ENCODE measurements at places on chromosomes 5 and 9.

- DNase-seq, result no peak
Measured at GRCh38 chr9:129464972-129465833, 155.7 kb downstream of the C9orf50 start.

- no peak for DNase-seq
Measured at GRCh38 chr5:131214609-131215227, 44.0 kb downstream of the LYRM7 start.

- DNase-seq, result no peak
Measured at GRCh38 chr9:8494571-8494970, 695.0 kb upstream of the DMAC1 start.

DNA sequence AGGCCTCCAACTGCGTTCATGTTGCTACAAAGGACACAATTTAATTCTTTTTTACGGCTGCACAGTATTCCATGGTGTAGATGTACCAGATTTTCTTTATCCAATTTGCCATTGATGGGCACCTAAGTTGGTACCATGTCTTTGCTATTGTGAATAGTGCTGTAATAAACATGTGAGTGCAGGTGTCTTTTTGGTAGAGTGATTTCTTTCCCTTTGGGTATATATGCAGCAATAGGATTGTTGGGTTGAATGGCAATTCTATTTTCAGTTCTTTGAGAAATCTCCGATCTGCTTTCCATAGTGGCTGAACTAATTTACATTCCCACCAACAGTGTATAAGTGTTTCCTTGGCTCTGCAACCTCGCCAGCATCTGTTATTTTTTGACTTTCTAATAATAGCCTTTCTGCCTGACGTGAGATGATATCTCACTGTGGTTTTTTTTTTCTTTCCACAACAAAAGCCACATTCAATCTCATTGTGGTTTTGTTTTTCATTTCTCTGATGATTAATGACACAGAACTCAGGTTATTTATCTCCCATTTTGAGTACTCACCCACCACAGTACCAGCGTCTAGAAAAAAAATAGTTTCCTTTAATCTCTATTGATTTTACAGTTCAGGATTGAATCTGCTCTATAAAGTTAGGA lies 21.9 kb downstream of the ARRDC3 start:
- no peak for DNase-seq

GRCh38 chr5:143258559-143259253 lies 144.8 kb downstream of the NR3C1 start:
- DNase-seq, result no peak

DNA sequence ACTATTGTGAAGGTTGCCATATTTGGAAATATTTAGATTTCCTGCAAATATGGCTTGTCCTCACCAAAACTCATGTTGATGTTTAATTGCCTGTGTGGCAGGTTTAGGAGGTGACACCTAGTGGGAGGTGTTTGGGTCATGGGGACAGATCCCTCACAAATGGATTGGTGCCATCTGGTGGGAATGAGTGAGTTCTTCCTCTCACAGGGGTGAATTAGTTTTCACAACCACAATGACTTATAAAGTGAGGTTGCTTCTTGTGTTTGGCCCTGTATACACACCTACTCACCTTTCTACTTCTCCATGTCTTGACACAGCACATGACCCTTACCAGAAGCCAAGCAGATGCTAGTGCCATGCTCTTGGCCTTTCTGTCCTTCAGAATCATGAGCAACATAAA lies 41.1 kb downstream of the ISOC1 start:
- DNase-seq, result no peak

GRCh38 chr9:91775011-91775707 lies 174.9 kb downstream of the ROR2 start:
- DNase-seq, result no peak

- DNase-seq, result no peak
Measured at GRCh38 chr5:135543001-135543484, 7.3 kb upstream of the NEUROG1 start.

- no peak for DNase-seq
Measured at GRCh38 chr9:120737416-120738165, 23.3 kb upstream of the MEGF9 start.

DNA sequence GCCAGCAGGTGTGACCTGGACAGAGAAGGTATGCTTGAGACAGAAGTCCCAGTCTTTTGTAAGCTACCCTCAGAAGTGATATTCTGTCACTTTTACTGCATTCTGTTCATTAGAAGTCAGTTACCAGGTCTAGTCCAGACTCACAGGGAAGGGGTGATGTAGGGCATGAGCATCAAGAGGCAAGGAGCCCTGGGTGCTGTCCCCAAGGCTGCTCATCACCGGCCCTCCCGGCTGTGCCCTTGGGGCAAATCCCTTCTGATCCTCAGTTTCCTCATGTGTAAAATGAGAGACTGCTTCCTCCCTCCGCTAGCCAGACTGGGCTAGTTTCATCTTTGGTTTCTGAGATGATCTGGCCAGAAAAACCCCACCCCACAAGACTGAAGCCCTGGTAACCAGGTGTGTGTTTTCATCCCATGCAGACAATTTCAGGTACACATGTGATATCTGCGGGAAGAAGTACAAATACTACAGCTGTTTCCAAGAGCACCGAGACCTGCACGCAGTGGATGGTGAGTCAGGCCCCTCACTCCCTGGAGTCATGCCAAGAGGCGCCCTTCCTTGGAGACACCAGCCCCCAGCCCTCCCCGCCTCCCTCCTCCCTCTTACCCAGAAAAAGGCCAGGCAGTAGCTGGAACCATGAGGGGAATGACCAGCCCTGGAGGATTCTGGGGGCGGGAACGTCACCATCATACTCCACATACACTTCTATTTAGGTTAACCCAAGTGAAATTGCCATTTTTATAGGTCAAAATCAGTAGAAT lies 71.0 kb downstream of the AMBP start:
- DNase-seq, result no peak

DNA sequence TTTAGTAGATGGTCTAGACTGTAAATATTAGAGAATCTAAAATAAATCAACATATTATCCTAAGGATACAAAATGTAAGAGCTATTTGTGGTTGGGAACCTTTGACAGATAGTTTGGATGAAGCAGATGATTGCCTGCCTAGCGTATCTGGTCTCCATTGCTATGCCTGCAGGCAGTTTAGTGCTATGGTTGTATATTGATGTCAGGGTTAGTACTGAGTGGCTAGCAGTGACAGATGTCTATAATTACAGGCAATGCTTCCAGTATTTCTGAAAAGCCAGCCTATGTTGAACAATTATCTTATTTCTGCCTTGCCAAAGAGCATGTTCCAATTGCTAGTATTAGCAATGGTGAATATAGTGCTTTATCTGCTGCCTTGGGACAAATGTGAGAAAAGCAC lies 151.3 kb upstream of the TLX3 start:
- DNase-seq, result no peak

- no peak for DNase-seq
Measured at GRCh38 chr5:1881098-1881572, 1.6 kb downstream of the IRX4 start.

DNA sequence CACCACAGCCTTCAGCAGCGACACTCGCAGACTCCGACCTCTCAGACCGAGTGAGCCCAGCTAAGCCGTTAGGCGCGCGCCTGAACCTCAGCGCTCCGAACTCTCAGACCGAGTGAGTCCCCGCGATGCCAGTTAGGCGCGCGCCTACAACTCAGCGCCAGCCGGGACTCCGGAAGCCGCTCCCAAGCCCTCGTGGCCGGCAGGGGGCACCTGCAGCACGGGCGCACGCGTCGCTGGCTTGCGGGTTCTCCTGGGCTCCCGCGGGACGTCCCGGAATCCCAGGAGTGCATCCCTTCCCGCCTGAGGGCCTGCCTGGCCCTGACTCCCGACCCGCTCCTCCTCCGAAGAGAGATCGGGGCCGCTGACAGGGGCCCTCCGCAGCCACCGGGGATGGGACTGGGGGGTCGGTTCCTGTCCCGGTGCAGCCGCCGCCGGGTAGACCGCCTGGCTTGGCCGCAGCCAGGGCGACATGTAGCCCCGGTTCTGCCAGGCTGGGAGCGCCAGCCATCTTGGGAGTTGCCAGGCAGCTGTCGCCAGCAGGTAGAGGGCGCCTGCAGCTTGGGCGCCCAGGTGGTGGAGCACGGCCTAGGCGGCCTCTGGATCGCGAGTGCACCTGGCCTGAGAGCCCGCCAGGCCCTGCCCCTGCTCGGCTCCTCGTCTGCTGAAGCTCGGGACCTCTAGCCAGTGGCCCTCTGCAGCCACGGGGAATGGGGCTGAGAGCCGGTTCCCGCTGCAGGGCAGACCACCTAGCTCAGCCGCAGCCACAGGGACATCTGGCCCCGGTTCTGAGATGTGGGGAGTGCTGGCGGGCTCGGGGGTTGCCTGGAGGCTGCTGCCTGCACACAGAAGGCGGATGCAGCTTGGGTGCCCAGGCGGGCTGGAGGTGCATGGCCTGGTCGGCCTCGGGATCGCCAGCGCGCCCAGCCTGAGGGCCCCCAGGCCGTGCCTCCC lies at the start of gene ANKRD18A:
Gene ANKRD18A, minus strand, starts transcription at position 114 of the 951 bp plus-strand sequence. CDS start 311 bp downstream, outside the sequence.
- DNase-seq, result no peak

DNA sequence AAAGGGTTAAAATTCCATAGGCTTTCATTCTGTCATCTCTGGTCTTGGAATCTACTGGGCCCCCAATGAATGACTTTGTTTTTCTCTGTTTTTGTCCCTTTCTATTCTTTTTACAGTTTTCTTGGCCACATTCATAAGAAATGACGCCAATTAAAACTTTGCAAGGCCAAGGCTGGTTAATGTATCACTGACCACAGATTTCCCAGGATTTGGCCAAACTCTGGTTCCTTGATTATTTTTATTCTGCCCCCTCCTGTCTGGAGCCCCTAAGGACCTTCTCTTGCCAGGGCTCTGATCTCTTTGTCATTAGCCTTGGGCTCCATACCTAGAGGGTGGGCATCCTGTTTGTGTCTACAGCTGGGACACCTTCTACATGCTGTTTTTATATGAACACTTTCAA lies 388.9 kb upstream of the PAPPA start:
- DNase-seq, result no peak

- no peak for DNase-seq
Measured at GRCh38 chr5:79074641-79075040, 5.1 kb downstream of the BHMT2 start.

DNA sequence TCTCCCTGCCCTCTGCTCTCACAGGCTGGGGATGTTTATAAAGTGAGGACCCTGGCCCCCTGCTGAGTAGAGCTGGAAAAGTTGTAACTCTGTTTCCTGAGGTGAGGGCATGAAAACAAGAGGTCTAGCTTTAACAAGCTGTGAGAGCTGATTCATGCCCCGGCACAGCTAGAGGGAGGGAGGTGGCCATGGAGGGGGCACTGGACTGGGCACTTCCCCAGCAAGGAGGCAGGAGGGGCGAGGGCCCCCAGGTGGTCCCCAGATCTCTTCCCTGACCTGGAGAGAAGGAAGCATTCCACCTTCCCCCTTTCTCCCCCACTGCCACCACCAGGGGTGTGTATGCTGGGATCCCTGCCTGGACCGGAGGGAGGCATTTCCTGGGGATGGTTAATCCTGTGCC lies at the start of gene MSMP:
Gene MSMP, minus strand, starts transcription at position 13 of the 400 bp plus-strand sequence. CDS start 147 bp downstream, outside the sequence.
- DNase-seq, result no peak

DNA sequence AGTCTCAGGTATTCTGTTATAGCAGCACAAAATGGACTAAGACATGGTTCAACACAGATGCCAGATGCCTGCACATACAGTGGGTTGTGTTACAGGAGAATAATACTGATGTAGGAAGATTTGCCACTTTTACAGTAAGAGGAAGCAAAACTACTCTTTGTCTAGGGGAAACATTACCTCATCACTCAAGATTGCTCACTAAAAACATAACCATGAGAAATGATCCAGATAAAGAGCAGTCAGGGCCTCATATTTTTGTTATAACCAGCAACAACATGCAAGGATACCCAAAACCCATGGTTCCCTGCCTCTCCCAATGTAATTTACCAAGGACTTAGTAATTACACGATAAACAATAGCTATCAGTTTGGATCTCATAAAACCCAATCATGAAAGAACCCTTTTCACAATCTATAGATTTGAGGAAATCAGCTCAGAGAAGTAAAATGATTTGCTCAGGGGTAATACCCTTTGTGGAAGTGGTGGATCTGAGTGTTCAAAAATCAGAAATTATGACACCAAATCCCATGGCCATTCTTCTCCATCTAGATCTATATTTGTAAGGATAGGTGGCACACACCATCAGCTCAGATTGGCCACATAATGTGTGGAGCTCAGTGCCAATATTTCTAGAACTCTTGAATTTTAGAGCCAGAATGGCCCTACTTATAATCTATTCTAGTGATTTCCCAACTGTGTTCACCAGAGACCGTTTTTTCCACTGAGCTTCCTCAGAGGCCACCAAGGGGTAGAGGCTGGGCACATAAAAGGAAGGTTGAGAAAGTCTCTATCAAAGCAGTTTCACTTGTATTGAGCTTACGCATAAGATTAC lies 27.8 kb downstream of the DPYSL3 start:
- DNase-seq, result no peak

DNA sequence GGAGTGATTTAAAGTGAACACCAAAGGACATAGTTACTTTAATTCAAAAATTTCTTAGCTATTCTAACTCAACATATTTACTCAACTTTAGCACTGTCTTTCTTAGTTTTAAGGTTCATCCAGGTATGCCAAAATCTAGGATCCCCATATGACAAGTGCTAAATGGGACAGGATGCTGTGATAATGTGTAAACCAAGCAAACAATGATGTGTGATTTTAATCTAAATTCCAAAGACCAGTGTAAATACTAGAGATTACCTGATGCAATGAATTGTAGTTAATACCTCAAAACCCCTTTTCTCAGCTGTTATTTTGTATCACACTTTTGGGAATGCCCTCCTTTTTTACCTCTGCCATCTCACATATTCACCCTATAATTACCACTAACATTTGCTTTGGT lies 26.8 kb upstream of the ISOC1 start:
- no peak for DNase-seq

- DNase-seq, result no peak
Measured at GRCh38 chr5:91332267-91333045, 50.7 kb downstream of the ARRDC3 start.

GRCh38 chr9:133377721-133378216 lies 1.6 kb downstream of the STKLD1 start:
- DNase-seq, result no peak

DNA sequence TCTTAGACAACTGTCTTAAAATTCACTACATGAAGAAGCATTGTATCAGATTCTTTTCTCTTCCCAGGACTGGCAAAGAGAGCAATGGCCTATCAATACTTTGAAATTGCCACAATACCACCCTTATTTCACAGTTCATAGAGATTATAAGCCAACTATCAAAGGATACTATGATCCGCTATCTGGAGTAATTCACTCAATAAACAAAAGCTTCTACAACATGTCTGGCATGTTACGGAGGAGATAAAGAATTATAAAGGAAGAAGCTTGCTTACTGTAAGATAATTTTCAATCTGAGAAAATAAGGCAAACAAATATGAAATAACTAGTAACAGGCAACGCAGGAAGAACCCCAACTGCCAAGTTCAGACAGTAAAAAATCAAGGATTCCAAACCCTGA lies 114.8 kb downstream of the GNAQ start:
- no peak for DNase-seq

DNA sequence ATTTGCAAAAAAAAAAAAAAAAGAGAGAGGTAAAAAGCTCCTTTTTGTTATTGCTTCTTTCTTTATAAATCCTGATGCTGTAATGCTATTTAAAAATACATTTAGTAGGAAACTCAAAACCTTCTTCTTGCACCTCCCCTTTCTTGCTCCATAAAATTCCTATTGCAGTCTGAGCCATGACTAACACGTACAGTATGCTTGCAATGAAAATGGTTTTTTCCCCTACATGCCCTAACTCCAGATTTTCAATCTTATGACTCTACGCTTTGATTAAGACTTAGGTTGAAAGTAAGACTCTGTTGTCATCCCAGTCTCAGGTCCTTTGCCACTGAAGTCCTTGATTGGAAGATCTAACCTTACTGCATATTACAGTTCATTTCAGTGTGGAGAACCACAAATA lies 23.9 kb downstream of the FGF10 start:
- no peak for DNase-seq

- DNase-seq, result no peak
Measured at GRCh38 chr5:55582256-55582655, 47.5 kb upstream of the PLPP1 start.

All from left renal pelvis (tissue), 4 donors.